ENCODE measurements at places on chromosomes 11 and 22.

- no peak for DNase-seq
Measured at GRCh38 chr22:24871611-24872205, 65.7 kb downstream of the SGSM1 start.

GRCh38 chr11:83070731-83071566, 748 bp downstream of the RAB30 start:
- peak; percentile 41 for DNase-seq

DNA sequence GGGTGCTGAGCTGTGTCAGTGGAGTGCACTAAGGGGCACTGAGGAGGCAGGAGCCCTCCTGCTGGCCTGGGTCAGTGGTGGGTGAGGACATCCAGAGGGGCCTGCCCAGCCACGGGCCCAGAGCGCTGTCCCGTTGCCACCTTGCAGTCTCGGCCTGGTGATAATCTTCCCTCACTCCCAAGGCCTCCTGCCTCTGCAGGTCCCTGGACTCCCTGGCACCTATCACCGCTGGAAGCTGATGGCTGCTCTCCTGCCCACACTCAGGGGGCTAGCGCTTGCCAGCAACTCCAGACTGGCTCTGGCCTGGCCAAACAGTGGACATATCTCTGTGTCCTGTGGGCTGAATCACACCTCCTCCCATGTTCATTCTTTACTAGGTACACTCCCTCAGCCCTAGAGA, 86.5 kb upstream of the PITPNB start:
- DNase-seq, result no peak

- DNase-seq, result no peak
Measured at GRCh38 chr11:100887659-100888058, 200.6 kb downstream of the ARHGAP42 start.

DNA sequence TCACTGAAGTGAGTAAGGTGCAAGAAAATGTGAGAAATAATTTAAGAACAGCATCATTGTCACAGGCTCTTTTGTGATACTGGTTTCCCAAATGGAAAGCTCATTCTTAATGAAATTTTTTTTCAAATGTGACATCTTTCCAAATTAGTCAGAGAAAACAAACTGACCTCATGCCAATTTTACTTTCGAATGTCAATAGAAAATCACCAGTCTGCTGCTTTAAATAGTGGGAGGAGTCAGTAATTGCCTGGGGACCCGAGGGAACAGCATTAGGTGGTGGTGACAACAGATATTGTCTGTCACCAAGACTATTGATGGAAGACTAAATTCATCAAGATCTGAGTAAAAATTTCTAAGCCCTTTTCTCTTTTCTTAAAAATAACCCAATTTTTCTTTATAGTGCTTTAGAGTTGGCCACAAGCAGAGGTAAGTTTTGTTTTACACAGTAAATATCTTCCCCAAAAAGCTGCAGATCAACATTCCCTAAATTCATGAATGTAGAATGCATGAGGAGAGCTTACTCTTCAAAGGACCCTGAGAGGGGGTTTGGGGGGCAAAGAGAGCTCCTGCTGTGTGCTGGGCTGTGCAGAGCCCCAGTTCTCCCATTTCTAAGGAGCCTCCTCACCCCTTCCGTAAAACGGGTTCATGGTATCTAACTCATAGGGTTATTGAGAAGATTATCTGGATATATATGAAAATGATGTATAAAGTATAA, 95.1 kb downstream of the PIWIL4 start:
- no peak for DNase-seq

DNA sequence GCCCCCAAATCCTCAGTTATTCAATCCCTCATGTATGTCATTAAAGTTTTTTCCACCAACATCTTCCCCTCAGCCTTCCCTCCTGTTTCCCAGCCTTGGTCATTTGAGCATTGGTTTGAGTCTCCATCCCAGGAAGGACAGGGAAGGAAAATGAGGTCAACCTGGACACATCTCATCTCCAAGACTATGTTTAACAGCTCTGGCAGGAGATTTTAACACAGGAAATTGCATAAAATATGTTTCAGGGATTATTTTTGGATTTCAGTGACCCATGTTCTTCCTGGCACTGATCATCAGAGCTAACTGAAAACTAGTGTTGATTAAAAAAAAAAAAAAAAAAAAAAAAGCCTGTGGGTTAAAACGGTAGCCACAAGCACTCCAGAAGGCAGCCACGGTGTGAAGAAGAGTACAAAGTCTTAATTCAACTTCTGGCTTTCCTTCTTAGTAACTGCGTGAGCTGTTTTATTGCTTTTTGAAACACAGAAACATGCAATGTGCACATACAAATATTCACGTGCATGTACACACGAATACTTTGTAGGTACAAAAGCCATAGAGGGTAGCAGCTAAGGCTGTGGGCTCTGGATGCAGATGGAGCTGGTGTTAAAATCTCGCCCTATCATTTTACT, 164.4 kb upstream of the DDI1 start:
- no peak for DNase-seq

GRCh38 chr11:31107649-31108048, 261.9 kb downstream of the DCDC1 start:
- DNase-seq, result no peak

GRCh38 chr11:60993615-60994014, 22.1 kb downstream of the CD6 start:
- no peak for DNase-seq

GRCh38 chr11:81989093-81989492, 744.6 kb downstream of the FAM181B start:
- no peak for DNase-seq

DNA sequence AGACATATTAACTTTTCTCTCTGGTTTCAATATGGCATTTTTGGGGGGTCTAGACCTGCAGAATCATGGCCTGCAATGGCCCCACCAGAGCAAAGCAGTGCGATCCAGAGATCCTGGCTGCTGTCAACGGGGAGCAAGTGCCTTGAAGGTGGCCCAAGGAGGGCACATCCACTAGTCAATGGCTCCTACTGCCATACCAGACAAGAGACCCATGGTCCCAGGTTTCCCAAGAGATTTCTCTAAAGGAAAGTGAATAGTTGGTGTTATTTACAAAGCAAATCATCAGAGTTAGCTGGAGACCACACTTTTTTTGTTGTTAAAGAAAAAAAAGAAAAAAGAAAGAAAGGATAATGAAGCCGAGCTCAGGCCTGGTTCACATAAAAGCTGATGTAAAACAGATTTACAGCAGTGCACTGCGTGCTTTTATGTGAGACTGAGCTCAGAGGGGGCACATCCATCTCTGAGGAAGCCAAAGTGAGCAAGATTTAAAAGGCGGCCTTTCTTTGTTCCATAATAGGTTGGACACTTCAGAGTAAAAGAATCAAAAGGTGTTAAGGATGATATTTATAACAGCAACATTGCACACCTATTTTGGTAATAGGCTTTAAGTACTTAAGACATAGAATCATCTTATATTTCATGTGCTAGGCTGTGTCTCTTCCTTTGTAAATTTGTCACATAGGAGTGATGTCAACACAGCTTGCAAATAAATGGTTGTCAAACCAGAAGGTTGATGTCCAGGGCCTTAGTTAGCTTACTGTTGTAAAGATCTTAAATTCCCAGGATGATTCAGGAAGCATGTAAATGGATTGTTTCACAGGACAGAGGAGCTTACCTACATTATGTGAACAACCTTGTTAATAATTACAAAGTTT, 201.3 kb upstream of the NTM start:
- DNase-seq, result no peak

GRCh38 chr11:13228572-13228971, 49.0 kb upstream of the BMAL1 start:
- DNase-seq, result no peak

DNA sequence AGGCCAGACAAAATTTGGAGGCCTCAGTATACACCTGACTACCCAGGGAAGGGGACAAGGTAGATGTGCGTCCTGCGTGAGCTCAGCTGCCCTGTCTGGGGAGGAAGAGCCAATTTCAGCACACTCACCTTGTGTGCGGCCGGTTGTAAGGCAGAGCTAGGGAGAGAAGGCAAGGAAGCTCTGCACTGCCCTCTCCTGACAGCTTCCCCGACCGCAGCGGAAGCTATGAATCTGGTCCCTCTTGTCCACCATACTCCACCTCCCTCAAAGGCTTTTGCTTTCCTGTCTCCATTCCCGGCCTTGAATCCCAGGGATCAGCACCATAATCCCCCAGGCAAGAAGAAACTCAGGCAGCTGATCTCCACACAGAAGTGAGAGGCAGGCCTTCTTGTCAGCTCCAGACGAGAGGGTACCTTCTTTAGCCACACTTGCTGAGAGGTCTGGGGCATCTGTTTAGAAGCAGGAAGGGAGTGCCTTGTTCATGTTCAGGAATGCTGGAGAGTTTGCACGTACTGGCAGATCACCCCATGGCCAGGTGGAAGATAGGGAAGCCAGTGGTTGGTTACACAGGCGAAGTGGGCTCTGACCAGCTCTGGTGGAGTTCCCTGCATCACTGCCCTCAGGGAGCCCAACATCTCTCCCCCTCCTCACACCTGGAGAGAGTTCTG, 62.5 kb downstream of the FEZ1 start:
- DNase-seq, result no peak

DNA sequence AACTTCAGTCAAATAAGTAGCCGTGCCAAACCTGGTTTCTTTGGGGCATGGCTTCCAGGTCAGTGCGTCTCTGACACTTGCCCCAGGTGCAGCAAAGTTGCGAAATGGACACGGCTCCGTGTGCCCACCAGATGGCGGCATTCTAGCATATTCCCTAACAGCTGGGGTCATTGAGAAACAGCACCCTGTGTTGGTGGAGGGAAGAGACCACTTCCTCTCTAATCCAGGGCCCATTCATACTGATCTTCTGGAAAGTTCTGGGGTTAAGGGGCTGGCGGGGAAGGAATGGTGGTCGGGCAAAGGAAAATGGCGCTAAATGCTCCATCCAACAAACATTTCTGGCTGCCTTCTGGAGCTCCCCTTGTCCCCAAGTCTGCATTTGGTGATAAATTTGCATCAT, 141.2 kb upstream of the TIMP3 start:
- DNase-seq, result peak; percentile 44

DNA sequence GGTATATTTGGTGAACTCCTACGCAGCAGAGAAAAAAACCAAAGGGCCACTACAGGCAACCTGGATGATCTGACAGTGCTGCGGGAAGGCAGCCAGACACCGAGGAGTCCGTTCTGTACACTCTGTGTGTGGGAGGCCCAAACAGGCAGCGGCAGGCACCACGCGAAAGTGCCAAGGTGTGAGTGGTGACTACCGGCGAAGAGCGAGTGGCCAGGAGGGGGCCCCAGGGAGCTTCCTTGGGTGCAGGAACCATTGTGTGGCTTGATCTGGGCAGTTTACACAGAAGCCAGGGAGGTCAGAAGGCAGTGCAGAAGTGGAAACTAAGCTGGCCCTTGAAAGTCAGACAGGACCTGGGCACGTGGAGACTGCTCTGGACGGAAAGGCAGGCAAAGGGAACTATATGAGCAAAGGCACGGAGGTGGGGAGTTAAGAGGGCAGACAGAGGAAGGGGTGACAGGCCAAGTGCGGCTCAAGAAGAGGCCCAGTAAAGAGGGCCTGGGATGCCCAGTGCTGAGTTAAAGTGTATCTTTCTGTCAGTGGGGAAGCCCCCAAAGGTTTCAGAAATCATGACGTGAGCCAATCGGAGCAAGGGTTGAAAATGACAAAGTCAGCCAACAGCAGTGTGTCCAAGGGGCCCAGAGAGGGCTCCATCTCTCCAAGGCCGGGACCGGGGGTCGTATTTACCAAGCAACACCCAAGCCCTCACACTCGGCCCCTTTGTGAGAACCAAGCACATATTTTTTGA, 10.6 kb downstream of the TMEM184B start:
- peak; percentile 42 for DNase-seq

GRCh38 chr11:132941024-132941646, 591.2 kb downstream of the OPCML start:
- peak; percentile 2 for DNase-seq

GRCh38 chr22:28710576-28711191, 30.9 kb downstream of the CHEK2 start:
- DNase-seq, result no peak

- DNase-seq, result no peak
Measured at GRCh38 chr11:71355281-71355680, 92.9 kb downstream of the DHCR7 start.

- no peak for DNase-seq
Measured at GRCh38 chr11:125281831-125282595, 117.5 kb downstream of the PKNOX2 start.

DNA sequence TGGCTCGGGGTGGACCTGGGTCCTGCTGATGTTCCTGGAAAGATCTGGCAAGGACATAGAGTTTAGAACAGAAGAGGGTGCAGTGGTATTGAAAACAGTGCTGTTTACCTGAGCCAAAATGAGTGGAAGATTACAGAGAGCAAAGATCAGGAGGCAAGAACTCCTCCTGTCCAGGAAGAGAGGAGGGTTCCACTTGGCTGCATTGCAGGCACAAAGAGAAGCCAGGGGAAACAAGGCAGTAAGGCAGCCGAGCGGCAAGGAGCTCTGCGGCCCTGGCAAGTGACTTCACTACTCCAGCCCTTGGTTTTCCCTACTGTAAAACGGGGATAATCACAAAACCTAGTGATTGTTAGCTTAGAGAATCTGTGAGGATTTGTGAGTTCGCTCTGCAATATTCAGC, 3.7 kb upstream of the PACSIN2 start:
- no peak for DNase-seq

- no peak for DNase-seq
Measured at GRCh38 chr11:3126207-3126865, 38.8 kb downstream of the OSBPL5 start.

- DNase-seq, result no peak
Measured at GRCh38 chr11:62010935-62011528, 43.6 kb upstream of the FTH1 start.

GRCh38 chr22:36464715-36465231, 16.7 kb downstream of the TXN2 start:
- no peak for DNase-seq

DNA sequence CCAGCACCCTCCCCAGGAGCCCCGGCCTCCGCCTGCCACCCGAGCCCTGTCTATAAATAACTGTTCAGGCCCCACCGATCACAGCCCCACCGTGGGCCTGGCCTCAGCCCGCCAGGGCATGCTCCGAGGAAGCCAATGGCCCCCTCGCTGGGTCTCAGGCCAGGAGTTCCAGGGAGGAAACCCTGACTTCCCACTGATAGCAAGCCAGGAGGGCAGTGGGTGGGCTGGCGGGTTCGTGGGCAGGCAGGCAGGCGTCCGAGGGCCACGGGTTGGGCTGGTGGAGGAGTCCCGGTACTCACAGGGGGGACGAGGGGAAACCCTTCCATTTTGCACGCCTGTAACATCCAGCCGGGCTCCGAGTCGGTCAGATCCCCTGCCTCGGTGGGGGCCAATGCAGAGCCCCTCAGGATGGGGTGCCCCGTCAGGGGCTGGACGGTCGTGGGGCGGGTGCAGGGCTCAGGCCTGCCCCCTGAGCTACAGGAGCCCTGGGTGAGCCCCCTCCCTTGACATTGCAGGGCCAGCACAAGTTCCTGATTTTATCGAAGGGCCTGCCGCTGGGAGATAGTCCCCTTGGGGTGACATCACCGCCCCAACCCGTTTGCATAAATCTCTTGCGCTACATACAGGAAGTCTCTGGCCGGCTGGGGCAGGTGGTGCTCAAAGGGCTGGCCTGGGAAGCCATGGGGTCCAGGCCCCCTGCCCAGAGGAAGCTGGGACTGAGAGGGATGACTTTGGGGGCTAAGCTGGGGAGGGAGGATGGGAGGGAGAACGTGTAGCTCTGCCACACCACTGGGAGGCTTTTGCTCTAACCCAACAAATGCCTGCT, at the start of gene SPI1:
Gene SPI1, minus strand, starts transcription at position 538 of the 826 bp plus-strand sequence. Its CDS starts 194 bp downstream, at position 344.
- peak; percentile 35 for DNase-seq

Data from CD4-positive, alpha-beta T cell treated with Interleukin-17A for 1 hour (primary cell).